Aorta (tissue), 5 donors: ENCODE measurements at places on chromosomes 16 and 17. TPM values are rescaled to one million over a fixed set of nuclear protein-coding genes. Genes with fewer than 3 reads are reported as not detected.

DNA sequence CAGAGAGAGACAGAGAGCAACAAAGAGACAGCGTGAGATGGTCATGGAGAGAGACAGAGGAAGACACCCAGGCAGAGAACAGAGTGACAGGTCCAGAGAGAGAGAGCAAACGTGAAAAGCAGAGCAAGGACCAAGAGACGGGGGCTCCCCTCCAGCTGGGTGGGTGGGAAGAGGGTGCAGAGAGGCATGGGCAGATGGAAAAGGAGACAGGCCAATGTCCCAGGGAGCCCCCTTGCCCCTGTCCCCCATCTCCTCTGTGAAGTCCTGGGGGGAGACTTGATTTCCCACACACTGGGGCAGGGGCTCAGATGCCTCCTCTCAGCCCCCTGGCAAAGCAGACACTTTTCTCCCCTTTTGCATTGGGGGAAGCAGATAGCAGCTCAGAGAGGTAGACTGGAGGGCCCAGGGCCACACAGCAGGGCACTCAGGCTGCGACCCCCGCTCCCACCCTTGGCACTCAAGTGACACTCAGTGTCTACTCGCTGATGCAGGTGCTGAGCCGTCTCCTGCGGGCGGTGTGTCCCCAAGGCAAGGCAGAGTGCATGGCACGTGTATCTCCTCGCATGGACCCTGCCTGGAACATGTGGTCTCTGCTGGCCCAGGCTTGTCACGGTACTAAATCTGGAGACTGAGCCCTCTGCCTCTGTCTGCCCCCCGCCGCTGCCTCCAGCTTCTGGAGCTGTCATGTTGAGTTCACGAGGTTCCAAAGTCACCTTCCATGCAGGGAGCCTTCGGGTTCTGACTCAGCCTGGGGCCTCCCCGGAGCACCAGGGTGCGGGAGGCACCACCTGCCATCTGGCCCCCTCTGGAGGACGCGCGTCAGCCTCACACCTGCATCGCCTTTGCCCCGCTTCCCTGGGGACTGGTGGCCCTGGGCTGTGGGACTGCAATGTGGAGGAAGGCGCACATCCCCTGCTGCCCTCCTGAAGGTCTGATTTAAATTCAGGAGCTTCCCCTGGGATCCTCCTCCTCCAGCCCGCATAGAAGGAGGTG is 215.9 kb upstream of the GSE1 start:
- peak; percentile 38 for DNase-seq

SLC16A11 gene
- total RNA-seq, result 1.3 TPM

DNA sequence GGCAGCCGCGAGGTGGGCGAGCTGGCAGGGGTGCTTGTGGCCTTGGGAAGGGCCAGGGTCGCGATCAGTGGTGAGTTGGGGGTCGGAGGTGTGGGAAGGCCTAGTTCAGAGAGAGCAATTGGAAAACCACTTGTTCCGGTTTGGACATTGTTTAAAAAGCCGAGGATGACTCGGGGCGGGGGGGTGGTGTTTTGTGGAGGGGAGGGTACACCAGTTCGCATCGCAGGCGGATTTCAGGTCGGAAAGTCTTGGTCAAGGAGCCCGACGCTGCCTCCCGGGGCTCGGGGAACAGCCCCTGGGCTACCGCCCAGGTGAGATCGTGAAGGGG is 66.4 kb downstream of the KPNA2 start:
- peak; percentile 75 for DNase-seq

DNA sequence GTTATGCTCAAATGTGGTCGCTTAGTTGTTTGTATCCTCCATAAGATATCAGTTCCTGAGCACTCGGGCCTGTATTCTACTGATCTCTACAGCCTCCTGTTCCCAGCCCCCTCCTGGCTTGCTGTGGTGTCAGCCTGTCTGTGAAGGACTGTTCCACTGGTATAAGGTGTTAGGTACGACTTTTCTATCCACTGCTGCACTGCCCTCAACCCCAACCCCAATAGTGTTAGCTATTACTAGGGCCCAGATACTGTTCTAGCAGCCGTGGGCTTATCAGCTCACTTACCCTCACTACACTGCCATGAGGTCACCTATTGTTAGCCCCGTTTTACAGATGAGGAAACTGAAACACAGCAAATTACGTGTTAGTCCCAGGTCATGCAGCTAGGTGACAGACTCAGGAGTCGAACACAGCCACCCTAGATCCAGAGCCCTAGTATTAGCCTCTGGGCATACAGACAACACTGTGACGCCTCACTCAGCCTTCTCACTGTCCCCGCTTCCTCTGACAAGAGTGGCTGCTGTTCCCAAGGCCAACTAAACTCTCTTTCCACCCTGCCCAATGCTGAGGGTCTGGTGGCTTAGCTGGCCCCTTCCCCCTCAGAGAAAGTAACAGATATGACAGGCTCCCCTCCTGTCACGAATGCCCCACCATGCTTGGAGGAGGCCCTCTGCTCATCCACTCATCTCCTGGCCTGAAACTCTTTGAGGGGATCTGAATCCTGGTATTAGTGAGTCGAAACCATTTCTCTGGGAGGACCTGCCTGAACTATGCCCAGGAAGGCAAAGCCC is 25.6 kb upstream of the ZNF652 start:
- DNase-seq, result no peak

- no peak for DNase-seq
Measured at GRCh38 chr17:59378675-59379074, 47.2 kb downstream of the YPEL2 start.

PRSS8 gene
- total RNA-seq, result not detected

- peak; percentile 94 for DNase-seq
Measured at GRCh38 chr17:21252796-21253645, at the start of gene NATD1. Gene NATD1 (minus strand): TSS chr17:21253410. CDS start chr17:21253264, 146 bp downstream.

TSR3 gene
- 32.1 TPM for total RNA-seq

DNA sequence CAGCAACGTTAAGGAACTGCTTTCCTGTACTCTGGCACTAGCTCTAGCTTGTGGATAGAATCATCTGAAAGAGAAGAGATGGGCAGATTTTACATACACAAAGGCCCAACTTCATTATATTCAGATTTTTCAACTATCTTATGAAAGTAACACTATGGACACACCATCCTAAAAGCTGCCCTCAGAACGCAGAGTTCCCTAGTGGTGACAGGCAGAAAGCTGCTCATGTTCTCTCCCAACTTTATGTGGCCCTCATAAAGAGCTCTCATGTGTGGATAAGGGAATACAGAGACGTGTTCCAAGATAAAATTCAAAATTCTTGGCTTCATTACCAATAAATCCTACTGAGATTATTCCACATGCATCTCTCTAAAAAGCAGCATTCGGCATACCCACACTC is 1.5 kb downstream of the CFAP20 start:
- DNase-seq, result no peak

GRCh38 chr16:50306287-50306686 is 39.9 kb downstream of the ADCY7 start:
- DNase-seq, result peak; percentile 39

NPIPB9 gene
- total RNA-seq, result 4.1 TPM

TBC1D3E gene
- not detected for total RNA-seq

DNA sequence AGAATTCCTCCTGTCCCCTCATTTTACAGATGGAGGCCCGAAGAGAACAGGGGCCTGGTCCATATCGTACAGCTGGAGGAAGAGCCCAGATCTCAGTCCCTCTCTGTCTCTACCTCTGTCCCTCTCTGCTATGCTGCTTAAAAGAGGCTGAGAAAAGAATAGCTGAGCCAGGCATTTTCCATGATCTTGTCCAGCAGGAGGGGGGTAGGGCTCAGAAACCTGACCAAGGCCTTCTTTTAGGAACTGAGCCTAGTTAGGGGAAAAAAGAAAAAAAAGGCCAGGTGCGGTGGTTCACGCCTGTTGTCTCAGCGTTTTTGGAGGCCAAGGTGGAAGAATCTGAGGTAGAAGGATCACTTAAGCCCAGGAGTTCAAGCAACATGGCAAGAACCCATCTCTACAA is 84.2 kb downstream of the MGAT5B start:
- no peak for DNase-seq

- peak; percentile 82 for DNase-seq
Measured at GRCh38 chr16:29811896-29812665, at the start of gene PRRT2. Gene PRRT2 (plus strand): TSS chr16:29812193. CDS start chr16:29813055, 862 bp downstream.

OR2C1 gene
- total RNA-seq, result not detected

DNA sequence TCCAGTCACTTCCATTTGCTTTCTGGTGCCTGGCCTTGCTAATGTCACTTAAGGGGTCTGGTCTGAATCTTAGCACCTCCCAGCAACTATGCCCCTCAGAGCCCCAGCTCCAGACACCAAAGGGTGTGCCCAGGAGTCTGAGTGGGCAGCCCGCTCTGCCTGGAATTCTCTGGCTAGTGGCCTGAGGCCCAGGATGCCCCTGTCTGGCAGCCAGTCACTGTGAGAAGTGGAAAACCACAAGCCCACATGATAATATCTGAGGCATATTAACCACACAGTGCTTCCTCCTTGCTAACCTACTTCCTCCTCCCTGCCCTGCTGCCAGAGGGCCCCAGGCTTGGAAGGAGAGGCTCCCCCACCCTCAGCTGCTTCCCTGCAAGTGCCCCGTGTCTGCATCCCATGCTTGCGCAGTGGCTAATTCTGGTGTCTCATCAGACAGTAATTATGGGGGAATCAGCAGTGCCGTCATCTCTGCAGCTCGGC is 14.0 kb downstream of the SRCIN1 start:
- DNase-seq, result no peak

GRCh38 chr17:9242497-9242881 is 221.2 kb downstream of the NTN1 start:
- no peak for DNase-seq

NME4 gene
- 81.9 TPM for total RNA-seq

DNA sequence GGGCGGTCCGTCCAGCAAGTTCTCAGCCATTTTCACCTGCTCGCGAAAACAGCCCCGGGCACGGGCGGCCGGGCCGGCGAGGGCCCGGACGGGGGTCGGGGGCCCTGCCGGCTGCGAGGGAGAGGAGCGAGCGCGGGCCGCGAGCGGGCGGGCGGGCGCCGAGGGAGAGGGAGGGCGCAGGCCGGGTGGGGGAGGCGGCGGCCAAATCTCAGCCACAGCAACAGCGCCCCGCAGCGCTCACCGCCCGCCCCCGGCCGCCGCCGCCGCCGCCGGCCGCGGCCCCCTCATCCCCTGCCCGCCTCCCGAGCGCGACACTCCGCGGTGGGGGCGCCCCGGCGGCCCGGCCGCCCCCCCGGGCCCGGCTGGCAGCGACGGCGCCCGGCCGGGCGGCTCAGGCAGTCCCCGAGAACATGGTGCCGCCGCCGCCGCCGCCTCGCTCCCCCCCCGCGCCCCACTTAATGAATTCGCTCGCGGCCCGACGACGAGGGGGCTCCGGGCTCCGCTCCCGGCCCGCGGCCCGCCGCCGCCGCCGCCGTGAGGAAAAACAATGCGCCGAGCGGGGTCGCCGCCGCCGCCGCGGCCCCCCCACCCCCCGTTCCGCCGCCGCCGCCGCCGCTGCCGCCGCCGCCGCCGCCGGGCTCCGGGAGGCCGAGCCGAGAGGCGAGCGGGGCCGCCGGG is 487 bp downstream of the CREBBP start:
- DNase-seq, result peak; percentile 83

CCL7 gene
- total RNA-seq, result not detected

IL21R gene
- total RNA-seq, result 0.65 TPM

DNA sequence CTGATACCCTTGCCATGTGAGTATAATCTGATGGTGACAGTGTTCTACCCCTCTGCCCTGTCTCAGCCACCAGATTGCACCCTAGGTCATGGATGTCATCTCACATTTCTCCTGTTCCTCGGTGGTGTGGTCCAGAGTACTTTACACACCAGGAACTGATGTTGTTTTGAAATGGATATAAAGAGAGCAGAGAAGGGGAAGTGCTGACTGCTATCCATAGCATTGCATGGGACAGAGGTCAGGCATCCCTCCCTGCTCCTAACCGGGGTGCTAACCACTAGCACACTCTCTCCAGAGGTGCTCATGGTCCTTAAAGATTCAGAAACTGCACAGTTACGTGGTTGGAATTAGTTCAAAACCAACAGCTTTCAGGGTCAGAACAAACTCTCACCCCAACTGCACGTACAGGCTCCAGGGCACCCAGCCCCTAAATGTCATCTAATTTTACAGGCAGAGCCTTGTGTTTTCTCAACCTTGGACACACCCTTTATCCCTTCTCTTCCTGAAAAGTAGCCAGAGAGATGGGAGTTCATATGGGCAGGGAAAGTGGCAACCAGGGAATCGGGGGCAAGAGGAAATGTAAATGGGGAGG is 16.3 kb downstream of the TTLL6 start:
- DNase-seq, result peak; percentile 12

DNA sequence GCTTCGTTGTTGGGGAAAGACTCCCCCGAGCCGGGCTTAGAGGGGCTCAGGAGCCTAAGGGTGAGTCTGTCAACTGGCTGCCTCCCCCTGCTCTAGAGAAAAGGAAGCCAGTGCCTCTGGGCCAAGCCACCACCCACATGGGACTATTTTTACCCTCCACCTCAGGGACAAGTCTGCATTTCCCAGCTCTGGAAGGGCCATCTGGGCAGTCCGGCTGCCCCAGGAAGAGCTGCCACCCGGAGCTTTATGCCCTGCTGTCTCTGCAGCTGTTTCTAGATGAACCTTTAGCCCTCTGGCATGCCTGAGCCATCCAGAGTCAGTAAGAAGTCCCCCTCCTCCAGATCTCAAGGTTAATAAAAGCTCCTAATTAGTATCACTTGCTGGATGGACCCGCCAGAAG is 5.3 kb upstream of the RPRML start:
- DNase-seq, result no peak

- no peak for DNase-seq
Measured at GRCh38 chr16:52526116-52526828, 20.7 kb downstream of the TOX3 start.

CDRT15 gene
- not detected for total RNA-seq

GRCh38 chr16:5002699-5003143 is 31.0 kb downstream of the NAGPA start:
- no peak for DNase-seq

CDH3 gene
- total RNA-seq, result 0.97 TPM

SLC2A4 gene
- total RNA-seq, result 3.9 TPM

TBKBP1 gene
- total RNA-seq, result 13.2 TPM

- peak; percentile 74 for DNase-seq
Measured at GRCh38 chr16:31453255-31454204, 5.8 kb upstream of the ARMC5 start.

DNA sequence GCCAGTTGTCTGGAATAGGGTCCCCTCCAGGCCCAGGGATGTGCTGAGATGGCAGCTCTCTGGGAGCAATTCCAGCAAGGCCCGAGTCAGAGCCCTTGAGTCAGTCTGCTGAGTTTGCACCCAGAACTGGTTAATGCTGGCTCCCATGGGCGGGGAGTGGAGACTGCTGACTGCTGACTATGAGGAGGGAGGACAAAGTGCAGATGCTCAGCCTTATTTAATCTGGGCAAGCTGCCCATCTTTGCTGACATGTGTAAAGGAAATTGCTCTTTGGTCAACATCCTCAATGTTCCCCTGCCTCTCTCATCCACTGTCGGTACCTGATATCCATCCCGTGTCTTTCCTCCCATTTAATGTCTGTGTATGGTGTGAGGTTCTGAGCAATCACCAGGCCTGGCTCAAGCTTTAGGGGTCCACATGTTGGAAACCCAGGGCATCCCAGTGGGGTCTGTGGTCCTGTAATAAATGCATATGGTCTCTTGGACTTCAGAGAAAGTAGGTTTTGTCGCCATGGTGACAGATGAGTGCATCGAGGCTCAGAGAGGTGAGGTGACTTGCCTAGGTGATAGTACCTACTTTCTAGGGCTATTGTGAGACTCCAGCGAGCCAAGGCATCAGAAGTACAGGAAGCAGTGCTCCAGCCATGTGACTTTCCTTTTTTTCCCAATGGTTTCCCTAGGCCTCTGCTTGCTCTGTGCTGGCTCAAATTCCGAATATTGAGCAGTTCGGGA is 20.0 kb upstream of the RNF135 start:
- DNase-seq, result peak; percentile 91

- DNase-seq, result no peak
Measured at GRCh38 chr16:4862639-4863038, 15.4 kb downstream of the UBN1 start.
